ENCODE measurements at places on chromosomes 1 and 21. TPM values are rescaled to one million over a fixed set of nuclear protein-coding genes. Genes with fewer than 3 reads are reported as not detected.

Gene INSRR
- 2.6 TPM for polyA plus RNA-seq

Gene OR14K1
- polyA plus RNA-seq, result not detected

DNA sequence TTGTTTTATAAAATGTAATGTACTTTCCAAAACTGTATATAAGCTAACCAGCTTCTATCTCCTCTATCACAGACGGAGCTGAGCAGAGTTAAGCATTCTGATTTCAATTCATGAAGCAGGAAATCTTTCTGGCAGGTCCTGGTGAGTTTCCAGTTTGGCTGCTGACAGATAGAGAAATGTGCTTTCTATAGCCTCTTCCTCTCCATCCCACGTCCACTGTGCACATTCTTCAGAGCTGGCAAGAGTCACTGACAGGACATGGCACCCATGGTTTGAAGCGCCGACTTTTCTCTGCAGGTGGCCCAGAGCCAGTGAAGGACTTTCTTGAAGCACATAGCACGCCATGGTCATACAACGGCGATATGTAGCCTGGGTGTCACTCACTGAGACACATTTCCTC is 52.3 kb upstream of the POU2F1 start:
- DNase-seq, result no peak

- DNase-seq, result no peak
Observed at GRCh38 chr1:11664336-11665065, 501 bp downstream of the FBXO6 start.

DNA sequence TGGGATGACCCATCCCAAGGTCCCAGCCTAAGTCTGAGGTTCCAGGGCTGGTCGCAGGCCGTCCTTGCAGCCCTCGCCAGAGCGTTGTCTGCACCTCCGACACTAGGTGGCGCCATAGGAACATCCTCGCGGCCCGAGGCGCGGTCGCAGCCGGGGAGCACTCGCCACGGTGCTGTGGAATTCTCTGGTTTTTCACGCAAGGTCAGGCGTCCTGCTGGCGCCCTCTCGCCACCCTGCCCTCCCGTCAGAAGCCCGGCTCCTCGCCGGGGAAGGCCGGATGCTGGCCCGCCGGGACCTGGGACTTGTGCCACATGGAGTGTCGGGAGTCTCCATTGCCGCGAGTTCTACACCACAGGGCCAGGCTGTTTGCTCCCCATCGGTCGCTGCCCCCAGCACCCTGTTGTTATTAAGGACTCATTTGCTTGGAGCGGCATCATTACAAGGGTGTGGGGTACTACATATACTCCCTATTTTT is 196.8 kb upstream of the LMO4 start:
- DNase-seq, result peak; percentile 86

GRCh38 chr1:35893051-35893879 is 10.3 kb downstream of the AGO1 start:
- DNase-seq, result no peak

DNA sequence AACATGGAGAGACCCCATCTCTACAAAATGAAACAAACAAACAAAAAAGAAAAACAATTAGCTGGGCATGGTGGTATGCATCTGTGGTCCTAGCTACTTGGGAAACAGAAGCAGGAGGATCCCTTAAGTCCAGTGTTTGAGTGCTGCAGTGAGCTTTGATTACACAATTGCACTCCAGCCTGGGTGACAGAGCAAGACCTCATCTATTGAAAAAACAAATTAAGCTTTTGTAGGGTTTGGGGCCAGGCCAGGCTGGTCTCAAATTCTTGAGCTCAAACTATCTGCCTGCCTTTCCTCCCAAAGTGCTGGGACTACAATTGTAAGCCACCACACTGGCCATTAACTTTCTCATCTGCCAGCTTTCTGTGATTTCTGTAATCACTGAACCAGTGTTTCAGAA is 27.2 kb downstream of the NIPAL3 start:
- DNase-seq, result no peak

DNA sequence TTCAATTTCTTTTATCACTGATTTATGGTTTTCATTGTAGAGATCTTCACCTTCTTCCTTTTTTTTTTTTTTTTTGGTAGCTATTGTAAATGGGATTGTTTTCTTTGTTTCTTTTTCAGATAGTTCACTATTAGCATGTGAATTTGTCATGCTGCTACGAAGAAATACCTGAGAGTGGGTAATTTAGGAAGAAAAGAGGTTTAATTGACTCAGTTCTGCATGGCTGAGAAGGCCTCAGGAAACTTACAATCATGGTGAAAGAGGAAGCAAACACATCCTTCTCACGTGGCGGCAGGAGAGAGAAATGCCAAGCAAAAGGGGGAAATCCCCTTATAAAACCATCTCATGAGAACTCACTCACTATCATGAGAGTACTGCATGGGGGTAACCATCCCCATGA is 66.4 kb downstream of the DAB1 start:
- no peak for DNase-seq

Data from renal cortex interstitium (tissue), 15 donors.